ENCODE measurements at places on chromosomes 4 and X.

GRCh38 chrX:42189576-42189975 lies 266.2 kb upstream of the CASK start:
- no peak for DNase-seq

DNA sequence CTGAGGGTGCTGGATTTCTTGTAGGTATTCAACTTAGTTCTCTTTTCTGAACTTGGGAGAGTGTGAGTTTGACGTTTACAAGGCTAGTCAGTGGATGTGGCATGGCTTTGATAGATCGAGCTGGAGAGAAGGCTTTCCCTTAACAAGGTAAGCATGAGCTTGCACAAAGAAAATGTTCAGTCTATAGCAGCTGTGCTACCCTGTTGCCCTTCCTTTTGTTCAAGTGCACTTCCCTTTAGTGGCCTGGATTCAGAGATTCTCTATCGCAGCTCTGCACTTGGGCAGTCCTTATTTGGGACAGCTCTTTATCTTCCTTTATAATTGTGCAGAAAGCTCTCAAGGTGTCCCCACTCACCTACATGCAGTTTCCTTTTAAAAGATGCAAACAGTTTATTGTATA lies 198.0 kb downstream of the ARHGAP24 start:
- DNase-seq, result no peak

DNA sequence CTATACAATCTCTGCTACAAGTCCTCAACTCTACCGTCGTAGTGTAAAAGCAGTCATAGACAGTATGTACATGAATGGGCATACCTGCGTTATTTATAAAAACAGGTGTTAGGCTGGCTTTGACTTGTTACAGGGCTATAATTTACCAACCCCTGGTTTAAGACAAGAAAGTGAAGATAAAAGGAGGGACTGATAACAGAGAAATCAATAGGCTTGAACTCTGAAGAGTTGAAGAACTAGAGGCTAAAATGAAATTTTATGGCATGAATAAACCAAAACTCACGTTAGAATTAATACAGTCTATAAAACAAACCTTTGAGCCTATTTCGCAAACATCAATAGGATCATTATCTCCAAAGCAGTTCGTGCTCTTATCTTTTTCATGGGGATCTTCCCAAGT lies 36.2 kb downstream of the PPA2 start:
- DNase-seq, result no peak

DNA sequence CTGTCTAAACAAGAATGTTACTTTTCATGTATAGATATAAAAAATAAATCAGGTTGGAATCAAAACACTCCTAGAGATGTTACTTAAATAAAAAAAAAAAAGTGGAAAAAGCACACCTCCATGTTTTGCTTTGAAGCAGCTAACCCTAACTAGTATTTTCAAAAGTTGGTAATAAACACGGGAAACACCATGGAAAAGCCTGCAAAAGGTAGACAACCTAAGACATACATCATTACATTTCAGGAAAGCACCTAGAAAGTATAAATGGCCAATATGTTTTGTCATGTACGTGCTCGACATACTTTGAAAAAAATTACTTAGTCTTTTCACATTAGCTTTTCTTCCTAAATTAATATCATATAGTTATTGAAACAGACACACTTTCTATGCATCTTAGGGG lies 130.1 kb upstream of the SH3RF1 start:
- DNase-seq, result no peak

DNA sequence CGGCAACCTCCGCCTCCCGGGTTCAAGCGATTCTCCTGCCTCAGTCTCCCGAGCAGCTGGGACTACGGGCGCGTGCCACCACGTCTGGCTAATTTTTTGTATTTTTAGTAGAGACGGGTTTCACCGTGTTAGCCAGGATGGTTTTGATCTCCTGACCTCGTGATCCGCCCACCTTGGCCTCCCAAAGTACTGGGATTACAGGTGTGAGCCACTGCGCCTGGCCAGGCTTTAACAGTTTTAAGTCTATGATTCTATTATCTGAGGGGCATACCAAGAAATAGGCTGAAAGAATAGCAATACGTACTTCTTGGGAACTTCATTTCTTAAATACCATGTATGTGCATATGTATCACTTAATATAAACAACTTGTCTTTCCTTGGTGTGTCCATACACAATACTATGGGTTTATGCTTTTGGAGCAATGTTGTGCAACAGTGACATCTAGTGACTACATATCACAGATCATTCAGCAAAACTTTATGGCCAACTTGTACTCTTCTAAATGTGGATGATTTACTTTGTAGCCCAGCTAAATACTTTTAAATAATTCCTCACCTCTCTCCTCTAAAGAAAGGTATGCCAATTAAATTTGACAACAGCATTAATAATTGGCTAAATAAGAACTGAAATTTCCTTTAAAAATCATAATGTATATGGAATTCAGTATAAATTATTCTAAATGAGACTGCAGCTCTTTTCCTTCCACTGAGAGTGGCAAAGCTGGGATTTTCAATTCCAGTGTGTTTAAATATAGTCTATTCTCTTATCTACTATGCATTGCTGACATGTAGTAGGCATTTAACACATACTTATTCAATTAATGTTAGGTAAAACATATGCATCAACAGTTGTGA lies 10.4 kb downstream of the SLC9B1 start:
- no peak for DNase-seq

DNA sequence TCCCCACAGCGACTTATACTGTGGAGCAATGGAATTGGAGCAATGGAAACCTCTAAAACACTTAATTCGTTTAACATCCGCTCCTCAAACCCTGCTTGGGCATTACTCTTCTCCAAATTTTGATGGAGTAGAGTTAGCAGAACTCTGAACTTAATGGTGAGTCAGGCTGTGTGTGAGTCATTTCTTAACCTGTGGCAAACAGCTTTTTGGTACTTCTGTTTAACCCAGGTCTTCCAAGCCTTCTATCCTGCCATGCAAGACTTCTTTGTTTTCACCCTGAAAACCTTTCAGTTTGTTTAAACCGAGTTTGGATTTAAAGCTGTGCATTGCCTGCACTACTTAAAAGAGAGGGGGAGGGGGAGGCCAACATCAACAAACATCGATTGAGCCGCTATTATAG lies 3.6 kb upstream of the AMOT start:
- DNase-seq, result no peak

DNA sequence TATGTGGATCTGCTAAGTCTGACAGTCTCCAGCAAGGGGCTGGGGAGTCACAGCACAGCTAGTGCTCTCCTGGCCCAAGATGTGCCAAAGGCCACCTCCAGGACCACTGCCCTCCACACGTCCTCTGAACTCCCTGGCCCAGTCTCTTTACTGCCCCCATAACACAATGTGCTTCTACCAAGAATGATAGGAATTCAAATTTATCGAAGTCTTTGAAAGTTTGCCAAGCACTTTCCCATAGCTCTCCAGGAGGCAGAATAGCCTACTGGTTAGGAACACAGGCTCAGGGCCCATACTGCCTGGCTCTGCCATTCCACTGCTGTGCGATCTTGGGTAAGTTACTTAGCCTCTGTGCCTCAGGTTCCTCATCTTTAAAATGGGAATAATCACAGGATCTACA lies 86.7 kb downstream of the NHSL2 start:
- DNase-seq, result no peak

DNA sequence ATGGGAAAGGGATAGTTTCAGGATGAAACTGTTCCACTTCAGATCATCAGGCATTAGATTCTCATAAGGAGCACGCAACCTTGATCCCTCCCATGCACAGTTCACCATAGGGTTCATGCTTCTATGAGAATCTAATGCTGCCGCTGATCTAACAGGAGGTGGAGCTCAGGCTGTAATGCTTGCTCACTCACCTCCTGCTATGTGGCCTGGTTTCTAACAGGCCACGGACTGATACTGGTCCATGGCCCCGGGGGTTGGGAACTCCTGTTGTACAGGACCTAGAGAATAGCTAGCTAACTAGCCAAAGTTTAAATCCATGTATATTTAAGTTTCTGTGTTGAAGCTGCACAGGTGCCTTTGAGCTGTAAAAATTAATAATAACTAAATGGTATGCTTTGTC lies 65.8 kb upstream of the MMAA start:
- no peak for DNase-seq

DNA sequence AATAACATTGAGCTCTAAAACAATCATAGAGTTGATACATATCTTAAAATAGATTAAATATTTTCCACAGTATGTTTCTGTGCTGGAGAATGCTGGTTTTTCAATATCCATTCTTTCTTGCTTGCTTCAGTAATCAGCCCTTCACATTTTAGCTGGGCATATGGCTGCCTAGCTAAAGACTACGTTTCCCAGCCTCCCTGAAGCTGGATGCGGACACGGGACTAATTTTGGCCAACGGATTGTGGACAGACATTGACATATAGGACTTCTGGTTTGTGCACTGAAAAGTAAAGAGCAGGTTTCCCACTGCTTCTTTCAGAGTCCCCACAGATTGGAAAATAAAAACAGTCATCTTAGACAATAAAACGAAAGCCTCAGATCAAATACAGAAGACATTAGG lies 97.3 kb downstream of the COL25A1 start:
- DNase-seq, result no peak

GRCh38 chr4:147094238-147094637 lies 148.6 kb upstream of the TTC29 start:
- no peak for DNase-seq

DNA sequence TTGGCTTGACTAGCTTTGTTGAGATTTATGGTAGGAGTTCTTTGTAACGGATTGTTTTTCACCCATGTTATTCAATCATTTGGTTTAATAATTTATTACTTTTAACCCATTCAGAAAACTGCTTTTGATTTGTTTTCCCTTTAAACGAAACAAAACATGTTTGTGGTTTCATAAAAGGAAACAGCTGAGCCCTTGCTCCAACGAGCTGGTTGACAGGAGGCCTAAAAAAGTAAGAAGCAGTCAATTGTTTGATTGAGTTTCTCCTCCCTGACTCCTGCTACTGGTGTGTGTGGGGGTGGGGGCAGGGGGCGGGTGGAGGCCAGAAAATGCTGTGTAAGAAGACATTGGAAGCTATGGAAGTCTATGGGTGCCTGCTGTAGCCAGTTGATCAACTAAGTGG lies 102.8 kb downstream of the CHRDL1 start:
- no peak for DNase-seq

DNA sequence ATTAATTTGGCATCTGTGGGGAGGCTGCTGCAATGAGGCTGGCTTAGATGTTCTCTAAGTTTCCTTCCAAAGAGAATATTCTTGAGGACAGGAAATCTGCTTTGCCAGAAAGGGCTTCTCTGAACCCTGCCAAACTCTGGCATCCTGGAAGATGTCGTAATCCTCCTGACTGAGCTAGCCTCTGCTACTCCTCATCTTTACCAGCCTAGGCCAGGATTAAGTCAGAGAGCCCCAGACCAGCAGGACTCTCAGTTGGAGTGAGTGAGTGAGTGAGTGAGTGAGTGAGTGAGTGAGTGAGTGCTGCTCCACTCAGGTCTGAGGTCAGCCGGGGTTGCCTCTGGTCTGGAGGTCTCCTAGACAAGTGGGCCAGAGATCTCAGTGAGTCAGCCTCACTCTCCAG lies 104.9 kb upstream of the SOD3 start:
- DNase-seq, result no peak

- DNase-seq, result no peak
Observed at GRCh38 chr4:99893839-99894160, 427 bp downstream of the LAMTOR3 start.

- no peak for DNase-seq
Observed at GRCh38 chr4:107069049-107069448, 32.9 kb upstream of the DKK2 start.

GRCh38 chr4:22435652-22436051 lies 80.2 kb downstream of the ADGRA3 start:
- DNase-seq, result no peak

- DNase-seq, result no peak
Observed at GRCh38 chr4:175048906-175049305, 130.7 kb downstream of the ADAM29 start.

GRCh38 chr4:84965553-84966381 lies 723 bp downstream of the WDFY3 start:
- peak; percentile 59 for DNase-seq

- no peak for DNase-seq
Observed at GRCh38 chr4:127957105-127957504, 7.9 kb downstream of the MFSD8 start.

DNA sequence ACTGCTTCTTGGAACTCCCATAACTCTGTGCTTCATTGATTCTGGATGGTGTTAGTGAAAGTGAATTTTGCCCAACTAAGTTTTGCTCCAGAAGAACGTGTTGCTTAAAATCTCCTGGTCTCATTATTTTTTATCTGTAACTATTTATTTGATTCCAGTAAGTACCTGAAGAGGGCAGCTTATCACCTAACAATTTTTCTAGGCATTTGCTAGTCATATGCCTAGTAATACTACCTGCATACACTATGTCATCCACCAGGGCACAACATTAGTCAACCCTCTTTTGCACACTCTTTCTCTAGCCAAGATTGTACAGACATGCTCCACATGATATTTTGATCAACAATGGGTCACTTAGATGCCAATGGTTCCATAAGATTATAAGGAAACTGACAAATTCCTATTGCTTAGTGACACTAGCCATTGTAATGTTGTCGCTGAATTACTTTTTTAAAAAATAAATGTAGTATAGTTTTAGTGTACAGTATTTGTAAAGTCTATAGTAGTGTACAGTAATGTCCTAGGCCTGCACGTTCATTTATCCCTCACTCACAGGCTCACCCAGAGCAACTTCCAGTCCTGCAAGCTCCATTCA lies 499.9 kb upstream of the AADAT start:
- DNase-seq, result no peak

DNA sequence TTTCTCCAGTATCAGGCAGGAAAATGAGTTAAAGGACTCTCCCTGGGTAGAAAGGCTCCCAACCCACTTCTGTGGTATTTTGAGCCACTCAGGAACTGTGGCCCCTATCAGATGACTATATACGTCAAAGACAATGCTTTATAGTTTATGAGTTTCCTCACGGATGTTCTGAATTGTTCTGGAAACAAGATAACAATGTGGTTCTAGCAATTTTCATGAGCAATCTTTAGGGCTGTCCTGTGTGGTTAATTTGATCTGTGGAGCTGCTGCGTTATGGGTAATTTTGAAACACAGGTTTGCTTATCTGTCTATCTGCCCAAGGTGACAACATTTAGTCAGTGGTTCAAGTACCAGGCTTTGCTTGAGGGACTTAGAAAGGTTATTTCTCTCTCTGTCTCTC lies 46.7 kb upstream of the IL2 start:
- no peak for DNase-seq

DNA sequence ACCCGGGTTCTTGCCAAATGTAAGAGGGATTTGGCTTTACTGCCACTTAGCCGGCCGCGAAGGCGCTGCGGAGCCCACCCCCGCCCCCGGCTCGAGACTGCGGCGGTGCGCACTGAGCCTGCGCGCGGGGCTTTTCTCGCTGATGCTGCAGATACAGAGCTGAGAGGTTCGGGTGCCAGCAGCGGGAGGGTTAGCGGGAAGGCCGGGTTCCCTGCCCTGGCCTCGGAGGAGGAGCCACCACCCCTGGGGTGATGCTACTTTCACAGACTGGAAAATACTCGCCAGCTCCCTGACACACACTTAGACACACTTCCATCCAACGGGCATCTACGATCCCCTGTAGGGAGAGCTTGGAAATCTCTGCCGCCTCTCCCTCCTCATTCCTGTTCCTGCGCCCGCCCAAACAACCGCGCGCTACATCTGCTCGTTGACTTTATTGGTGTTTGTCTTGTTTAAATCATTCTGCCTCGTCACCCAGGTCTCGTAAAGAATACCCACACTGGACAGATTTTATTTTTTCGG lies 2.1 kb upstream of the PCDH7 start:
- peak; percentile 41 for DNase-seq
